AG20443 (cell line): ENCODE measurements at places on chromosomes 1 and 21.

- no peak for DNase-seq
These were observed 37.8 kb downstream of the LRRC8C start for GRCh38 chr1:89670711-89671110.

DNA sequence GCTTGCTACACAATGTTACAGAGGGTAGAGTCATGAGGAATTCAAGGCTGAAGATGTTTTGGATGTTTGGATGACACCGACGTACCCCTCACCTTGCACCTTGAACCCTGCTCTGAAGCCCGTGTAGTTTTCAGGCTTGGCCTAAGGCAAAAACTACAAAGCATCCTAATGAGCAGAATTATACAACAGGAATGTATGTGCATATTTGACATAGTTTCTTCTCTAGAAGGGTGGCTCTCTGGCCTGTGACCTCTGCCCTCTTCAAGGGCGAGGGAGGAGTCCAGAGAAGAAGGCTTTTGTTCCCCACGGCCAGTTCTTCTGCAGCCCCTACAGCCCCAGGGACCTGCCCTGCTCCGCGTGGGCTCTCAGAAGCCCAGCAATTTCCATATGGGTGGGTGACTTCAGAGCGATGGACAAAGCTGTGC is 43.3 kb downstream of the L1TD1 start:
- no peak for DNase-seq

DNA sequence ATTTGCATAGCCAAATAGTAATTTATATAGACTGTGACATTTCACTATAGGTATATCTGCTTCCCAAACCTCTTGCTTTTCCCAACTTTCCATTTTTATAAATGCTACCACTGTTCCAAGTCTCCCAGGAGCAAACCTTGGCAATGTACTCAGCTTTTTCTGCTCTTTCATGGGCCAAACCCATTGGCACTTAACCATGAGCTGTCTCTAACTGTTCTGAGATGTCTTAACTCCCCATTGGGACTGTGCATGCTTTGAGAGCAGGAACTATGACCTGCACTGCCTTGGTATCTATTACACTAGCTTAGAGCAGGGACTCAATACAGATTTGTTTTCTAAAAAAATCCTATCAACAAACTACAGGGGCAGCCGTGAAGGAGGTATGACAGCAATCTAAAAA is 22.5 kb upstream of the KHDRBS1 start:
- no peak for DNase-seq

DNA sequence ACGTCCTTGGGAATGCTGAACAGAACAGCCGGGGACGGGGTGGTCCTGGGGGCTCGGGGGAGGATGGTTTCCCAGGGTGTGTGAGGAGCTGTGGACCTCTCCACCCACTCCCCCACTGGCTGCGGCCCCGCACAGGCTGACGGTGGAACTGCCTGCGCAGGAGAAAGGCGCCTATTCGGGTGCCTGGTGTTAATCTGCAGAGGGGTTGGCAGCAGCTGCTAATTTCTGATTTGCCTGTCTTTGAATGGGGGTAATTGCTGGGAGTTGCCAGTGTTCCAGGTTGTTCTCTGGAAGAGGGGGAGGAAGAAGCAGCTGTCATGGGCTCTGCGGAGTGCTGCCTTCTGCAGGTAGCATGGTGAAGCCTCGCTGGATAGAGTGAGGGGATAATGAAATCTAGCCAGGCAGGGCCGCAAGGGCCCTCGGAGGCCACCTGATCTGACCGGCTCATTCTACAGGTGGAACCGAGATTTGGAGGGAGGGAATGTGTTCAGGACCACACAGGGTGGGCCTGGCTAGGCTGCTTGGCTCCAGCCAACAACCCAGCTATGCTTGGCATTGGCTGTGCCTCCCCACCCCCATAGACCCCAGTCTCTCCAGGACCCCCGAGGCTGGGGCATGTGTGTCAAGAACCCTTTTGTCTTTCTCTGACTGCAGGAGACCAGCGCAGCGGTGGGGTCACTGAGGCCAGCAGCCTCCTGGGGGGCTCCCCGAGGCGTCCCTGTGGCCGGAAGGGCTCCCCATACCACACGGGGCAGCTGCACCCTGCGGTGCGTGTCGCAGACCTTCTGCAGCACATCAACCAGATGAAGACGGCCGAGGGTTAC is 67.1 kb downstream of the PTPRU start:
- DNase-seq, result no peak

DNA sequence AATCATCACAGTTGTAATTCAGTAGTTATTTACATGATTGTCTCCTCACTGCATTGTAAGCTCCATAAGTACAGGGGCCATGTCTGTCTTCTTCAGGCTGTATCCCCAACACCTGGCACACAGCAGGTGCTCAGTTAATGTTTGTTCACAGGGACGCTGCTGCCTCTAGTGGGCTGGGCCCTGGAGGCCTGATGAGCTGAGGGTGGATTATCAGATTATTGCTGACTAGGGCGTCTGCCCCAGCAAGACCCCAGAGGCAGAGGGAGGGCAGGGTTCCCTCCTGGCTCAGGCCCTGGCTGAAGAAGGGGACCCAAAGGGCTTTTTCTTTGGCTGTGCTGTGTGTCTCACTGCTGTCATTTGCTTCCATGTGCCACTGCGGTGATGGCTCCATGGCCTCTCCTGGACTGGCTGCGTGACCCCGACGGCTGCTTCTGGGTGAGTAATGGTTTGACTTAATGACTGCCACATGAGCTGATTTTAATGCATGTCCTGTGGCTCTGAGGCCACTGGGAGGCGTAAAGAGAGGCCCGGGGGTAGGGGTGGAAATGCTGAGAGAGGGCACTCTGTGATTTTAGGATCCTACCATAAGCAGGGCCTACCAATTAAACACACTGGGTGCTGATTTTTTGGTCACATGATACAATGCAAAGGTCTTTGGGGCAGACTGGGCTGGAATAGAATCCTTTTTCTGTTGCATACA is 20.8 kb upstream of the EPB41 start:
- DNase-seq, result peak; percentile 87

DNA sequence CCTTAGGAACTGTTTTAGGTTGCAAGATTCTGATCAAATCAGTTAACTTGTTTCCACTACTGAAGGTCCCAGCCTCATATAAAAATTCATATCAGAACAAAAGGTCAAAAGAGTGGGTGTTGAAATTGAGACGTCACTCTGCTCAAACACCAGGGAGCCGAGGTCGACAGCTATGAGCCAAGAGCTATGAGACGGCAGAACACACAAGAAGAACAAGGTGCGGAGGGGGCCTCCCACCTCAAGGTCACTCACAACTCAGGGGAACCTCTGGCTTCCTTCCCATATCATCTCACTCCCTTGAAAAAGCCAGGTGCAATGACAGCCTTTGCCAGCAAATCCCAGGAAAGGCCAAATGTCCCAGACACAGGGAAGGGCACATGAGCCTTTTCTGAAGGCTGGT is 749 bp downstream of the SEC16B start:
- no peak for DNase-seq

GRCh38 chr1:207999274-207999915 is 88.5 kb upstream of the CD34 start:
- no peak for DNase-seq

DNA sequence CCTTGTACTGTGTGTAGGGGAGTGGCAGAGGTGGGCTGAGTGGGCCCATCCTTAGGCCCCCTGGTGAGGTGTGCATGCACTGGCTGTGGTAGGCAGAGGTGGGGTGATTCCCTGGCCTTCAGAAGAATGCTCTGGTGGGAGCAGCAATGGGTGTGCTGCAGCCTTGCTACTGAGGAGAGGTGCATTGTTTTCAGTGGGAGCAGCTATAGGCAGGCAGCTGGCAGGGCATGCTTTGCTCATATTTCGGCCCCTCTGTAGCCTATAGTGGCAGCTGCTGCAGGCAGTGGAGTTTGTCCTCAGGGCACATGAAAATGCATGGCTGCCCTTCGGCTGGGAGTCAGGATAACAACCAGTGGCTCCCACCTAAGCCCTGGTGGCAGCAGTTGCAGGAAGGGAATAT is 10.1 kb upstream of the KCTD3 start:
- DNase-seq, result no peak

GRCh38 chr1:50877641-50878040 is 82.4 kb downstream of the FAF1 start:
- DNase-seq, result no peak

DNA sequence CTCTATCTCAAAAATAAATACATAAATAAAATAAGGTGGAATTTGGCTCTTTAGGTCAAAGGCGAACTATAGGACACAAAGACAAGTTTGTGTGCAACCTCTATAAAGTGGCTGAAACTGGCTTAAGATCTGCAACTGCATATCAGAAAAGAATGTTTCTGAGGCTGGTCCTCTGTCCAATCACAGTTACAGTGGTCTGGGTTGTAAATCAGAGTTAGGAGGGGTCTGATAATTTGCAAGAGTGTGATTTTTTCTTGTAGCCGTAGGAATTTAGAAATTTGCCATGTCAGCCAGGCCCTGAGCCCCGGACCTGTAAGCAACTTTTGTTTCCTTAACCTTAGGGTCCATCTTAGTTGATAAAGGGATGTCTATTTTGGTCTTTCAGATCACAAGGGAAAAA is 27.8 kb downstream of the CMPK1 start:
- DNase-seq, result no peak

GRCh38 chr1:46400421-46400820 is 6.3 kb downstream of the FAAH start:
- no peak for DNase-seq

DNA sequence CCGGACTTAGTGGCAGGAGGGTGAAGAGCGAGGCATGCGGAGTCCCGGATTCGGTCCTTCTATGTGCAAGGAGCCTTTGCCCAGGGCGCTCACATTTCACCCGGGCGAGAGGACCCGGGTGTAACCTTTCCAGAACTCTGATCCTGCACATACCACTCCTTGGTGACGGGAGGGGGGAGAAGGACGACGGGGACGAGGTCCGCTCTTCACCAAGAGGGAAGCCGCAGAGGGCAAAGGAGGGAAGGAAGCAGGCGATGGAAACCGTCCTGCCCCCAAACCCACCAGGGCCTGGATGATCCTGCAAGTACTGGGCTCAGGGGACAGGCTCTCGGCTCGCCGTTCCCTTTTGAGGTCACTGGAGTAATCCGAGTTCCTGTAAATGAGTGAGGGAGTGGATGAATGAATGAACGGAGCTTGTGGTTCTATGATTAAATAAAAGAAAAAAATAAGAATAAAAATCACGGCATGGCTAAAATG is 993 bp downstream of the SYPL2 start:
- DNase-seq, result no peak

DNA sequence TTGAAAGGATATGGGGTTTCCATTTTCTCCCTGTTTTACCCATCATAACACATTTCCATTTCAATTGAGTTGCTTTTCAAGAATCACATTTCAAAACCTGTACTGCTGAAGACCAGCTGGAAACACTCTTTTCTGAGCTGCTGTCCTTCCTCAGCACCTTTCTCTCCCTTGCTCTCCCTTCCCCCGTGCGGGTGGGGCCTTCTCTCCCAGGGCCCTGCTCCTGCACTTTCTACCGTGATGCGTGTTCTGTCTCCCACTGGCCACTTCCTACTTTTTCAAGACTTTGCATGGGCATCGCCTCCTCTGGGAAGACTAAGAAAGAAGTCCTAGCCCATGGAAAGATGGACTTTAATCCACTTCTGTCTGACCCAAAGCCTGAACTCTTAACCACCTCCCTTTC is 390.4 kb downstream of the PTPRU start:
- no peak for DNase-seq

- no peak for DNase-seq
These were observed 273.9 kb upstream of the VAMP3 start for GRCh38 chr1:7497107-7497637.

DNA sequence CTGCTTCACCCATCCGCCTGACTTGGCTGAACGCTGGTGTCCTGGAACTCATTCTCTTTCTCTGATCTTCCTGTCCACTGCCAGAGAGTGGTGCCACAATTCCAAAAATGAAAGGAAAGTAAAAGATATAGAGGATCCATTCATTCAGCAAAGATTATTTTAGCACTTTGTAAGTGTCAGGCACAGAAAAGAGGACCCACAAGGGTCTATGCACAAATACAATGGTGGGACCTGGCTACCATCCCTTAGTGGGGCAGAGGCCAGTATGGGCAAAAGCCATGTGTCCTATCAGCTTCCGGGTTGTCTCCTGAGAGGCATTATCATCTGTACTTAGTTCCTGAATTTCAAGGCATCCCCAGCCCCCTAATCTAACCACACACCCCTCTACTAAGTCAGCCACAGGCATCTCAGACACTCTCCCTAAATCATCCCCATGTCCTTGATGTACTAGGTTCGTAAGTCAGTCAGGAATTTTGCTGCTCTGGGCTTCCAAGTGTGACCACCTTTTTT is 19.0 kb downstream of the SSR2 start:
- no peak for DNase-seq

- peak; percentile 71 for DNase-seq
These were observed 41.6 kb downstream of the NSL1 start for GRCh38 chr1:212749821-212750535.

DNA sequence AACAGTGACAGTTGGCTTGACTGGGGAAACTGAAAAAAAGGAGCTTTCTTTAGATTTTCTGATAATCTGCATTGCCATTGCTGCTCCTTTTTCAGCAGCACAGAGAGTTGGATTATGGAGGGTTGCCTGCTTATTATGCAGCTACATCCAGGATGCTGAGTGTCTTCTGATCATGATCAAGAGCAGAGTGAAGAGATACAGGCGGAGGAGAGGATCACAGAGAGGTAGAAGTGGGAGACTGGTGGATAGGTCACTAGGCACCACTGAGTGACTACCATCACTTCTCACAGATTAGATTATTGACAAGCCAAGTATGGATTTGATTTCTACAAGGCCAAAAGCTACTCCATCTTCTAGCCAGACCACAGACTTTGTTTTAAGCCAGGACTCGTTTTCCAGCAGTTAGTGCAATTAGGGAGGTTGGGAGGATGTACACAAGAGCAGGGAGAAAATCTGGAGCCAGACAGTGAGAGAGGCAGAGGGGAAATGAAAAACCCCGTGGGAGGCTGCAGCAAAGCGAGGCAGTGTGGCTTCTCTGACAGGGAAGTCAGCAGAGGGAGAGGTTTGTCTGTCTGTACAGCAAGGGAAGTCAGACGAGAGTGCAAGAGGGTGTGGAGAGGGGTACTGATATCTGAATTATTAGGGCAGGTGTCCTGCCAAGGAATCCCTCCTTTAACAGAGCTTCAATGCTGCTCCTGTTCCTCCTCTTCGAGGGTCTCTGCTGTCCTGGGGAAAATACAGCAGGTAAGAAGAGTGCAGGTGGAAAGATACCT is at the start of gene CD1E:
TSS of gene CD1E (plus strand) at position 592 of the 773 bp plus-strand sequence. CDS start at position 687, 95 bp downstream.
- DNase-seq, result no peak

- no peak for DNase-seq
These were observed 3.6 kb upstream of the BACH1 start for GRCh38 chr21:29295066-29295650.
